ENCODE measurements at places on chromosomes 4 and X.

GRCh38 chrX:118420462-118420861, 74.6 kb downstream of the WDR44 start:
- no peak for DNase-seq

- peak; percentile 50 for DNase-seq
Observed at GRCh38 chrX:130339408-130340222, at the start of gene SLC25A14. SLC25A14 (plus strand) TSS chrX:130339919; CDS start chrX:130340279, 360 bp downstream.

DNA sequence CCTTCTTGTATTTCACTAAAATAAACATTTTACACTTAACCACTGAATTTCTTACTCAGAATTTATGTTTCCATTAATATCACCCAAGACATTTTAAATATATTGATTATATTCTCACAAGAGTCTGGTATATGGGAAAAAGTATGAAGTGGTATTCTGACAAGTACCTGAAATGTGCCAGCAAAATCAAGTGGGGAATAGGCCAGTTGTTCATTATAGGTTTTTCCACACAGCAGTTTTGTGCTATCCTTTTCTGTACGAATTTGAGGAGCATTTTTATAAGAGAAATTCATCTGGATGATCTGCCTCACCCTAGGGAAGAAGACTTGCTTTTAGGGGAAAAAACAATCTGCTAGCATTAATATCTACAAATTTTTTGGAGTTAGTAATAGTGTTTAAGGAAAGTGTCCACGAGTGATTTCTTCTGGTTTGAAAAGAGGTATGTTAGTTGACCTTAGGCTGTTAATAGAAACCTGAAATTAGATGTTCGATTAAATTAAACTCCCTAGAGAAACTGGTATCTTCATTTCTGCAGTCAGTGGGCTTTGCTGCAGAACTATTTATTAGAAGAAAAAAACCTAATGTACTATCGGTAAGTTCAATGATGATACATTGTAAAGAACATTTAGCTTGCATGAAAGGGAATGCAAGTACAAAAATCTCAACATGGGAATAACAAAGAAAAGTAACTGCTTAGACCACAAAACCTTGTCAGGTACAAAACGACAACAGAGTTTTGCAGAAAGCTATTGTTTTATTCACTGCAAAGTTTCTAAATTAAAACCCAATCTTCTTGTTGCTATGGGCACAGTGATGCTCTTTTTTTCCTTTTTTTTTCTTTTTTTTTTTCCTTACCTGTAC, 1.8 kb downstream of the KLF3 start:
- DNase-seq = no peak

DNA sequence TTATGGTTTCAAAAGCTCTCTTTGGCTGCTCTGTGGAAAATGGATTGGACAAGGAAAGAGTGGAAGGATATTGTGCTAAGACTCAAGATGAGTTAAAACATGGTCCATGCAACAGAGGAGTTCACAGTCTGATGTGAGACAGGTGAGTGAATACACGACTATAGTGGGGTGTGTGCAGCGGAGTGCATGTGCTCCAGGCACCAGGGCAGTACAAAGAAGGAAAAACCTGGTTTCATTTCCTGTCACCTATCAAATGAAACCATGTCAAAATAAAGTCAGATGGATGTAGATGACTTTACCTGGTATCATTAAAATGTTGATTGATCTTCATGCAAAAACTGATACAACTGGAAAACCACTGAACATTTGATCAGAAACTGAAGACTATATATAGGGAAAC, 241.0 kb upstream of the RASGEF1B start:
- DNase-seq = no peak

DNA sequence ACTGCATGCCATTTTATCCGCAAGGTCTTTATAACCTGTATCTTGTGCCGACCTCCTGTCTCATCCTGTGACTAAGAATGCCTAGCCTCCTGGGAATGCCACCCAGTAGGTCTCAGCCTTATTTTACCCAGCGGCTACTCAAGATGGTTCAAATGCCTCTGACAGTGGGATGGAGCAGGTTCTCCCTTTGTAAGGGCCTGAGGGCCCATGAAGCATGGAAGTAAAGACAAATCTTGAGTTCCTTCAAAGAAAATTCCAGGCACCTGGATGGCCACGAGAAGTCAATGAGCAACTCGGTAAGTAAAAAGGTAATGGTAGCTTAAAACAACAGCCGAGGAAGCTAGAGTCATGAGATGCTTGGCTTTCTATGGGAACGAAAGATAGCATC, 19.6 kb upstream of the PRKX start:
- no peak for DNase-seq

DNA sequence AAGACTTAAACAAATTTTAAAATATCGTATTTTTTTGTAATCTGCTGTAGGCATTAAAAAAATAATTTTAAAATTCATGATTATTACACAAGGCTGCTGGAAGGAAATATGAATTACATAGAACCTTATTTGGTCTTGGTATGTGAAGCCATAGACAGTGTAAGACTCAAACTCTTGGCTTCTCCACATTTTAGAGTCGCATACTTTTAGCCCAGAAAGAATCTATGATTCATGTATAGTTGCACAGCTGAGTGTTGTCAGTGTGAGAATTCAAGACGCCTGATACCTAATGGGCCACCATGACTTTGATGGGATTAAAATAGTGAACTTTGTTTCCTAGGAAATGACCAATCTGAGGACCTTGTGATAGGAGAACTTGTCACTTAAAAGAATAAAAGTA, 1.4 kb downstream of the INTU start:
- DNase-seq = no peak

DNA sequence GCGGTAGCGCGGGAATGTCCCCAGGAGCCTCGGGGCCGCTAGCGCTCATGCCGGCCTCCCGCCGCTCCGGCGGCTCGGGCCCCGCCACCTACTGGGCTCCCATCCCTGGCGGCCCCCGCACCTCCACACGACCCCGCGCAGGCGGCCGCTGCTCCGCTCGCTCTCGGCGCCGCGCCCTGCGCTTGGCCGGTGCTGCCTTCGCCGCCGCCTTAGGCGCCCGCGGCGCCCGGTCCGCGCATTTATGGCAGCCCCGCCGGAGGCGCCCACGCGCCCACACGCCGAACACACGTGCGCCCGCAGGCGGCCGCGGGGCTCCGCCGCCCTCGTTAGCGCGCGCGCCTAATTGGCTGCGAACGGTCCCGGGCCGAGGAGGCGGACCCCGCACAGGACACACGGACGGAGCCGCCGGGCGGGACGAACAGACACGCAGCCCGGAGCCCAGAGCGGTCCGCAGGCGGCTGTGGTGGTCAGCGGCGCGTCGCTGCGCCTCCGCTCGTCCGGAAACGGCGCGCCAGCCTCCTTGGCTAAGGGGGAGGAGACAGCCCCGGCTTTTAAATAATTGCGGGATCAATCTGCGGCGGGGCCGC, at the start of gene NKX1-1:
Gene NKX1-1, minus strand, starts transcription at position 49 of the 587 bp plus-strand sequence. Its CDS starts 0 bp downstream, at position 49.
- no peak for DNase-seq
